Activated CD4-positive, CD25-positive, alpha-beta regulatory T cell (primary cell): ENCODE measurements at places on chromosomes 7 and 10.

DNA sequence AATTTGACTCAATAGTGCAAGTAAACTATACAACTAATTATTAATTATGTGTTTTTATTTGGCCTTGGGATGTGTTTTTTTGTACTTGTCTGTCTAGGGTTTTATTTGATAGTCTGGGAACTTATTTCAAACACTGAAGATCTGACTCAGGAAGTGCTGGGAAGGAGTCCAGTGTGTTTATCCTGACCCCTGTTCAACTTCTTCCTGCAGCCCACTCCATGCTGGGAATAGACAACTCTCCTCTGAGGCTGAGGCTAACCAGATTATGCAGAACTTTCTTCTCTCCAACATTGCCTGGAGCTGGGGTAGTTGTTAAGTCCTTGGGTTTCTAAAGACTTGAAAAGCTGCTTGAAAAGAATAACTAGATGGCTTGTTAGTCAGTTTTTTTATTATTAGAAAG is 6.9 kb downstream of the CISD1 start:
- DNase-seq: no peak

DNA sequence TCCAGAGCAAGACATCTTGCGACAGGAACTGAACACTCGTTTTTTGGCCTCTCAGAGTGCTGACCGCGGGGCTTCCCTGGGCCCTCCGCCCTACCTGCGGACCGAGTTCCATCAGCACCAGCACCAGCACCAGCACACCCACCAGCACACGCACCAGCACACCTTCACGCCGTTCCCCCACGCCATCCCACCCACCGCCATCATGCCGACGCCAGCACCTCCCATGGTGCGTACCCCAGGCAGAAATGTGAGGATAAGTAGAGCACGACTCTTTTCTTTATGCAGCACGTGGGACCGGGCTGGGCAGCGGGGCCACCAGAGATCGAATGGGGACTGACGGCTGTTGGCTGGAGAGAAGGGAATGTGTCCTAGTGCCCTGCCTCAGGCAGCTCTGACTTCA is 365.8 kb upstream of the GALNT17 start:
- no peak for DNase-seq

DNA sequence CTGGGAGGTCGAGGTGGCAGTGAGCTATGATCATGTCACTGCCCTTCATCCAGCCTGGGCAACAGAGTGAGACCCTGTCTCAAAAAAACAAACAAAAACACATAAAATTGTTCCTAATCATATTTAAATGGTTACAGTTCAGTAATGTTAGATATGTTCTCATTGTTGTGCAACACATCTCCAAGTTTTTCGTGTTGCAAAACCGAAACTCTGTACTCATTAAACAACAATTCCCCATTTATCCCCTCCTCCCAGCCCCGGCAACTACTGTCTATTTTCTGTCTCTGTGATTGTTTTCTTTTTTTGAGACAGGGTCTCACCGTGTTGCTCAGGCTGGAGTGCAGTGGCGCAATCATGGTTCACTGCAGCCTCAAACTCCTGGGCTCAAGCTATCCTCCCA is 16.1 kb upstream of the PRXL2A start:
- DNase-seq: no peak

DNA sequence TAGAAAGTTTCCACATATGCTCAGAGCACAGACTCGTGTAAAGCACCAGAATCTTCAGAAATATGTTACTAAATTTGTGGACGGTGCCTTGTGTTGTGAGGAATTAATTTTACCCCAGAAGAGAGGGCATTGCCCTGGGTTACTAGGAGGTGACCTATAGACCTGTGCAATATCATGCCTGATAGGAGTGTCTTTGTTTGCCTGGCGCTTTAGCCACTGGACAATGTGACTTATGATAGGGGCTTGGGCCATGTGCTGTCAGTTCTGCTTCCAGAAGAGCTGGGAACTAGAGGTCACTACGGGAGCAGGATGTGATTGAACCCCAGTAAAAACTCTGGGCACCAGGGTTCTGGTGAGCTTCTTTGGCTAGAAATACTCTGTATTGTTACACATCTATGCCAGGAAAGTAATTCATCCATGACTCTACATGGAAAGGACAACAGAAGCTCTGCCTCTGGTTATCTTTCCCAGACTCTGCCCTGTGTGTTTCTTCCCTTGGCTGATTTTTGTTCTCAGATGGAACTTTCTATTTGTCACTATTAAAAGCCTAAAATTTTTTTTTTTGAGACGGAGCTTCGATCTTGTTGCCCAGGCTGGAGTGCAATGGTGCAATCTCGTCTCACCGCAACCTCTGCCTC is 75.5 kb downstream of the SIRT1 start:
- no peak for DNase-seq

DNA sequence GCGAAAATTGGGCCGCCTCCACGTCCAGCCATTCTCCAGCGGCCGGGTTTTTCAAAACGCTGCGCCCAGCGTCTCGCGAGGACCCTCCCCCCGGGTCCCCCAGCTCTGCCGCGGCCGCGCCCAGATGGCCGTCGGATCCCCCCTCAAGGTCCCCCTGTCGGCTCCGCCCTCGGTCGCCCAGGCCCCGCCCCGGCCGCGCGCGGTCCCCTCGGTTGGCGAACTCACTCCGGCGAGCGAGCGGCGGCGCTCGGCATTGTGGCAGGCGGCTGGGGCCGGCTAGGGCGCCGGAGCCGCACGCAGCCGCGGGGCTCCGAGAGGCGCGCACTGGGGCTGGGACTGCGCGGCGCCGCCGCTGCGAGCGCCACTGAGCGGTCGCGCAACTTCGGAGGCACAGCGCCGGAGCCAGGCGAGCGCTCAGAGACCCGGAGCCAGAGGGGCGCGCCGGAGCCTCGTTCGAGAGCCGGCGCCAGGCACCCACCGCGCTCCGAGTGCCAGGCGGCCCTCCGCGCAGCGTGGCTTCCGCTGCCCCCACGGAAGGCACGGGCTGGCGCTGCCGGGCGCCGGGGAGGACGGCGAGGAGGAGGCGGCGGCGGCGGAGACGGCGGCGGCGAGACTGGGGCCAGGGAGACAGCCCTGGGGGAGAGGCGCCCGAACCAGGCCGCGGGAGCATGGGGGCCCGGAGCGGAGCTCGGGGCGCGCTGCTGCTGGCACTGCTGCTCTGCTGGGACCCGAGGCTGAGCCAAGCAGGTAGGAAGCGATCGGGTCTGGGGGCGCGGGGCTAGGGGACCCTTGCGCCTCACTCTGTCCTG is at the start of gene UNC5B:
Gene UNC5B, plus strand, starts transcription at position 253 of the 809 bp plus-strand sequence. Its CDS starts 416 bp downstream, at position 669.
- no peak for DNase-seq

DNA sequence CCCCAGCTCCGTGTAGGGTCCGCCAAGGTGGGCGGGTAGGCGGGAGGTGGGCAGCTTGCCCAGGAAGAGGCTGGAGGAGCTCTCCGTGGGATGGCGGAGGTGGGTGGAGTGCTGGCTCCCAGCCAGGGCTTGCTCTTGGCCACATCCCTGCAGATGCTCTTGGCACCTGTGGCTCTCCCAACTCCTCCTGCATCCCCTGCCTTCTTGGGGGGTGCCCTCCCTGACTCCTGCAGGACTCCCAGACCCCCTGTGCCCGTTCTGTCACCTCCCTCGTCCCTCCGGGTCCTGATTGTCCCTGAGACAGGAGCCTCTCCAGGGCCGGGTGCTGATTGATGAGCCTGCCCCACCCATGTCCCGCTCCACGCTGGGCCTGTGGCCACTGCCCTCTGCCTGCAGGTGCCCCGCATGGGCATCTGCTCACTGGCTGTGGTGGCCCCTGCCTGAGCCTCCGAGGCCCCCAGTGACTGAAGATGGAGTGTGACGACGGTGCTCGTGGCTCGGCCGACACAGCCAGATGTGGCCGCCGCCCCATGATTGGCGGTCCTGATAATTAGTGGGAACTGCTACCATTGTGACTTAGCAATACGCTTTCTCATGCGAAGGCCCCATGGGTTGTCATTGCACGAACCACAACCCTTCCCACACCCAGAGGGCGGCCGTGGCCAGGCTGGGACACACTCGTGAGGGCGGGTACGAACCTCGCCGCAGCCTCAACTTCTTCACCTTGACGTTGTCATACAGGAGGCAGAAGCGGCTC is 23.6 kb downstream of the CFAP46 start:
- DNase-seq: no peak

DNA sequence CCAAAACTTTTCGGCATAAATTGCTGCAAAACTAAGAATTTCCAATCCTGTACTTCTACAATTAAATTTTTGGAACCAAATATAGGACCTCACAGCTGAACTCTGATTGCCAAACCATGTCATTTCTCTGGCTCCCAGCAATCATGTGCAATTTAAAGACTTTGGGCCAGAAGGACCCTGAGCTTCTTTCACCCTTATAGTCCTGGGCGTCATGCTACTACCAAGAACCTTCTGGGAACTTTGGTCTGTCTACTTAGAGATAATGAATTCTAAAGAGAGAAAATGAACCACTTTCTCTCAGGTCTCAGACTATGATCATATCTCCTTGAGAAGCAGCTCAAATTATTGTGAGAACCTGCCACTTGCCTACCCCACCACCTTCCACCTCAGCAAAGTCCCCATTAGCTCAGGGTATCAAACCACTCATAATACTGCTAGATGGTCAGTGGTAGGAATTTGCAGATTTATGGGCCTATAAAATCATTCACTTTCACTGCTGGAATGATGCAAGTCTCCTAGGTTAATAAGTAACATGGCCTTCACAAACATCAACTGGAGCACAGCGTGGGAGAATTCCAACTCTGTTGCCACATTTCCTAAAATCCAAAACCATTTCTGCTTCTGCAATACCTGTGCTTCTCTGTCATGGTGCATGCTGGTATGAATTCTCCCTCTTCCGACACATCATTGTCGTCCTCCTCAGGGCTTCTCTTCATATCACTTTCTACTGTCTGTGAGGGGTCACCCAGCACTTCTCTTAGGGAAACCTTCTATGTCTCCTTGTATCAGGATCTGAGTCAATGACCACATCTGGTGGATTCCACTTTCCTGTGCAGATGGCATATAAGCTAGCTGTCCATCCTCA is 6.6 kb upstream of the WDR91 start:
- no peak for DNase-seq

- DNase-seq: no peak
Observed at GRCh38 chr10:88490231-88490980, 92.7 kb downstream of the RNLS start.
